ENCODE measurements at places on chromosomes 11 and 22.

- no peak for DNase-seq
Observed at GRCh38 chr11:19963697-19964387, 196.4 kb downstream of the DBX1 start.

DNA sequence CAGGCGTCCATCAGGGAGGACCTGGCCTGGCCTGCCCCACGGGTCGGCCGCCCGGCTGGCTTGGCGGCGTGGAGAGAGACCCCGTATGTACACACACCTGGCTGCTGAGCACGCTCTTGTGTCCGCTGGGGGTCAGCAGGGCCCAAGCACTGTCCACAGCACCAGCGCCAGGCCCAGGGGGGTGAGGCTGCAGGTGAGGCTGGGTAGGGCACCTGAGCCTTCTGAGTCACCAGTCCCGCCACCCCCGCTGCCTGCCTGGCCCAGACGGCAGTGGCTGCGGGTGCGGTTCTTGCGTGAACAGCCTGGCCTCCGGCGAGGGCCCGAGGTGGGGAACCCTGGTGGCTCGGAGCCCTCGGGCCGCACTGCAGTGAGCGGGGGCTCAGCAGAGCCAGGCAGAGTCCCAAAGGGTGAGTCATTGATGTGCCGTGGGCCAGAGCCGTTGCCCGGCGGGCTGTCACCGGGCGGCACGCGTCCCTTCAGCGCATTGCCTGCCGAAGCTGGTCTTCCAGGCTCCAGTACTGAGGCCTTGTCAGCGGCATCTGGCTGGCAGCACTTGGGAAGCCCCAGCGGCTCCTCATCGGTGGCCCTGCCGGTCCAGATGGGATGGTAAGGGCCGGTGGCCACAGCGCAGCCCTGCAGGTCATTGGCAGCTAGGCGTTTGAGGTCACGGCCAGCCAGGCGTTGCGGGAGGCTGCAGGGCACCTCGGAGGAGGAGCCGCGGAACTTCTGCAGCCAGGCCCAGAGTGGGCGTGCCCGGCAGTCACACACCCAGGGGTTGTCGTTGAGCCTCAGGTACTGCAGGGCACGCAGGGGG, 26.3 kb downstream of the RTN4R start:
- no peak for DNase-seq

GRCh38 chr11:72618803-72619202, 55.4 kb downstream of the PDE2A start:
- DNase-seq = no peak

- DNase-seq = no peak
Observed at GRCh38 chr11:115220911-115221310, 283.3 kb downstream of the CADM1 start.

- DNase-seq = no peak
Observed at GRCh38 chr11:95557376-95557775, 232.2 kb downstream of the FAM76B start.

GRCh38 chr11:10021563-10021962, 272.5 kb downstream of the SBF2 start:
- no peak for DNase-seq

GRCh38 chr11:72955466-72955865, 141.3 kb downstream of the ATG16L2 start:
- no peak for DNase-seq

DNA sequence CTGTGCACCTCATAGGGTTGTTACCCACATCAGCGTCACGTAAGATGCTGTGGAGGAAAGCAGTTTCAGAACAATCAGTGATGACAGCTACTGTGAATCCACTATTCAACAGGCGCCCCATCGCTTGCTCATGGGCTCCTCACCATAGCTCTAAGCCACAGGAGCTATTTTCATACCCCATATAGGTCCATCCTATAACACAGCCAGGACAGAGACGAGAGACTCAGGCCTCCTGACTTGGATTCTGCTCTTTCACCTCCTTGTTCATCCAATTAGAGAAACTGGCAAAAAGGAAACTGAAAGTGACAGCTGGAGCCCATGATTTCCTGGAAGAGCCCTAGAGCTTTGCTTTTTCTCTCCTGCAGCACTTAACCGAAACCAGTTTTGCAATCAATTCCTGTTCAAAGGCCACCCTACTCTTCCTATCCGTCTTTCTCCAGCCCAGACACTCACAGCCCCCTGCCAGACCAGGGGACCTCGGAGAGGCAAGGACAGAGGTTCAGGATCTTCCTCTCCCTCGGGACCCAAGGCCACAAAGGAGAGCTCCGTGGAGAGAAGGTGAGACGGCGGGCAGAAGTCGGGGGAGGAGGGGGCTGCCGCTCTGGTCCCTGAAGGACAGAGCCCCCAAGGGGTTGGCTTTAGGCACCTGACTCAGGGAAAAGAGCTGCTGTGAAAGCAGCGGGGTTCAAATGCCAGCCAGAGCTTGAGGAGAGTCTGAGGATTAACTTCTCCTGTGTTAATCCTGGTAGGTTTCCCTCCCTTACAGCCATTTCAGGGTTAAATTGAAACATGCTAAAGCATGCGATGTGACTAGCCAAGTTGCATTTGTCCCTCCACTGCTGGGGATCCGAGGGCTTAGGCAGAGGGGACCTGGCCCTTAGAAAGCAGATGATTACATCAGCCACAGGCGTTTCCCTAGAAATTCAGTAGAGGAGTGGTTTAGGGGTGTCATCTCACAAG, at the start of gene APOL6:
Gene APOL6 (plus strand): TSS at position 381 of the 960 bp plus-strand sequence. CDS start 7,980 bp downstream, outside the sequence.
- no peak for DNase-seq

DNA sequence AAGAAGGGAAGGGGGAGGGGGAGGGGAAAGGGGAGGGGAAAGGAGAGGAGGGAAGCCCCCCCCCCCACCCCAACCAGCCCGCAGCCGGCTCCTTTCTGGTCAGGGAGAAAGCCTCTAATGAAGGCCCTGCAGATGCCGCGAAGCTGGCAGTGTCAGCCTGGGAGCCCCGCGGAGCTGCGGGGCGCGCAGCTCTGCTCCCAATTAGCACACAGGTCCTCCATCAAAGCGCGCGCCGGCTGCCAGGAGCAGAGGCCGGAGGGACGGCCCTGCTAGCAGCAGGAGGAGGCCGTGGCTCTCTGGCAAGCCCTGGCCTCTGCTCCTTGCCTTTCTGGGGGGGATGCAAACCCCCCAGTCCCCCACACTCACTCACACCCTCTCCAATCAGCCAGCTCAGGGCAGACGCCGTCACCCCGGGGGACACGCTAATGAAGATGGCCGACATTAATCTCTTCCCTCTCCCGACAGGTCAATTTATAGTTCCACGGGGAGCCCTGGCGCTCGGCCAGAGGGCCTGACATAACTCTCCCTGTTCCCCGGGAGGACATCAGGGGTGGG, 70.5 kb upstream of the TCF20 start:
- DNase-seq = no peak

DNA sequence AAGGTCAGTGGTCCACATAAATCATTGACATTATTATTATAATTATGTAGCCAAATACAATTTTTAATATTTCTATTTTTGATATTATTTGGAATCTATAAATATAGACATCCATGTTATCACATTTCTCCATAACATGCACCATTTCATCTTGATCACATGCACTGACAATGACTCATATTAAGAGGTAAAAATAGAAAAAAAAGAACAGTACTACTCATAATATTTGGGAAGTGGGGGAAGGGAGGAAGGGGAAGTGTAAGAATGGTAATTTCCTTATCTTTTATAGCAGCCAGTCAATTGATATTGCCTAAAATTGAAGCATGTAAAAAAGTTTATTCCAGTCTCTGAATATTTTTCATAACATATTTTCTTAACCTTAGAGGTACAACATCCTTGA, 72.3 kb downstream of the ADM start:
- no peak for DNase-seq

DNA sequence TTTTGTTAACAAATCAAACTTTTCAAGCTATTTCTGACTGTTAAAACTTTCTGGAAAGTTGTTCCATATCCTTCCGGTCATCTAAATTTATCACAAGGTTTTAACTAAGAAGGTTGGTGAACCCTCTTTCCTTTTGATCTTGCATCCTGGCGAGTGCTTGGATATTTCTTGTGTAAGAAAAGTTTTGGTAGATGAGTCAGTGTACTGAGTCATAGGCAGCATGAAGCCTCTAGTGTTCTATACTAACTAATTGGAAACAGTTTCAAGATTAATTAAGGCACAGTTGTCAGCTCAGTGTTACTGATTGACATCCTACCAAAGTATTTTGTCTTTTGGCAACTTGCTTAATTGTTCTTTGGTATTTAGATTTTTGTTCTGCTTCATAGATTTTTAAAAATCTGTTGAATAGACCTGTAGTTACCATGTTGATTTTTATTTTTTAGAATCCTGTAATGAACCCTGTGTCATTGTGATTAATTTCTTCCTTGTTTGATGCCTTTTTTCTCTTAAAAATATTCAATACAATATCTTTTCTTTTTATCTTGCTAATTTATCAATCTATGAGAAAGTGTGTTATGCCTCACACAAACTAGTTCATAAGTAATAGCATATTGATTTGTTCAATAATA, 38.0 kb downstream of the METTL15 start:
- no peak for DNase-seq

DNA sequence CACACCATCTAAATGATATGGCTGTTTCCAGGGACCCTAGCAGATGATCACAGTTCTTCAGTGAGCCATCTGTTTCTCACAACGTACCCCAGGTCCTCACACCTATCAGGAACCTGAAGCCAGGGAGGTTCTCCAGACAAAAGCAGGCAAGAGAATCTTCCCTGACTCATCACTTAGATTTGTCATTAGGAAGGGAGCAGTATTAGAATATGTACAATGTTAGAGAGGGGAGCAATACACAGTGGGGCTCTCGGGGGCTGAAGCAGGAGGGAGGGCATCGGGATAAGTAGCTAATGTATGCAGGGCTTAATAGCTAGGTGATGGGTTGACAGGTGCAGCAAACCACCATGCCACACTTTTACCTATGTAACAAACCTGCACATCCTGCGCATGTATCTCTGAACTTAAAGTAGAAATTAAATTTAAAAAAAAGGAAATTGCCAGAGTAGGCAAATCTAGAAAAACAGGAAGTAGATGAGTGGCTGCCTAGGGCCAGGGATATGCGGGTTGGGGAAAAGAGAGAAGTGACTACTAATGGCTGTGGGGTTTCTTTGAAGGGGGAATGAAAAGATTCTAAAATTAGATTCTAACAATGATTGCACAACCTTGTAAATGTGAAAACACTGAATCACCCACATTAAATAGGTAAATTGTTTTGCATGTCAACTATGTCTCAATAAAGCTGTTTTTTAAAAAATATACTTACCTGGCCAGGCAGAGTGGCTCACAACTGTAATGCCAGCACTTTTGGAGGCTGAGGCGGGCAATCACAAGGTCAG, 14.4 kb downstream of the C22orf42 start:
- DNase-seq = no peak

GRCh38 chr11:91673705-91674104, 550.9 kb upstream of the FAT3 start:
- DNase-seq = no peak

DNA sequence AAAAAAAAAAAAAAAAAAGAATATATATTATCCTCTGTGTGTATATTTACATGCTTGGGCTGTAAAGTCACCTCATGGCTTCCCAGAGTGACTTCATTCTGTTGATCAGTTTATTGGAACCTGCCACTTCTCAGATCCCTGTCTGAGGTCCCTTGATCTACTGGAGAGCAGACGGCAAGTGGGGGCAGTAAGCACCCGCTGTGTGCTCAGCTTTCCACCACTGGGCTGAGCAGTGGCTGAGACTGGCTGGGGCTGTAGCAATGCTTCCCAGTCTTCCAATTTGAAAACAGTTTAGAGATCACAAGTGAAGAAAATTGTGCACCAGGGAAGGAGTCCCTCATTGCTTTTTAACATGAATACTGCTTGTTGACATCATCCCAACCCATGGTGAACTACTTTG, 6.9 kb upstream of the RBM4B start:
- no peak for DNase-seq

- no peak for DNase-seq
Observed at GRCh38 chr11:293852-294661, 5.1 kb downstream of the PGGHG start.

DNA sequence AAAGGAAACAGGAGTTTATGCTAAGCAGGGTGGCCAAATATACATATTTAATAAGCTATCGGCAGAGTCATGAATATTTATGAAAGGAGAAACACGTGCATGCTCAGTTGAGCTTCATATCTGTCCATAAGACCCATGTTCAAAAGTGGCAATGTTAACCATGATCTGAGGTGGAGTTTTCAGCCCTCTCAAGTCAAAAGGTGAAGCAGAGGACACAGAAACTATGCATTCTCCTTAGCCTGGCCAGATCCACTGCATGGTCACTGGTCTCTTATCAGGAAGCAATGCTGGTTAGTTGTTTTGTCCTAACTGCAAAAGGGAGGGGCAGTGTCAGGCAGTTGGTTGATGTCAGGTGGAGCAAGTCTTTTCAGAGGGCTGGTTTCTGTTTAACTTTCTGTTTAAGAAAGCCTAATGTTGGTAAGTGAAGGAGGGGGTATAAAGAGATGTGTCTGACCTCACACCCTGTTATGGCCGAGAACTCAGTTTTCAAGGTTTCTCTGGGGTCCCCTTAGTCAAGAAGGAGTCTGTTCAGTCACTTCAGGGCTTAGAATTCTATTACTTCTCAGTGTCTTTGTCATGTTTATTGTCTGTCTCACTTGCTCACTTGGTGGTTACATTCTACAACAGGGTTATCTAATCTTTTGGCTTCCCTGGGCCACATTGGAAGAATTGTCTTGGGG, 5.5 kb upstream of the SELENOH start:
- DNase-seq = no peak

- no peak for DNase-seq
Observed at GRCh38 chr22:38199826-38200559, 1.8 kb upstream of the MAFF start.

DNA sequence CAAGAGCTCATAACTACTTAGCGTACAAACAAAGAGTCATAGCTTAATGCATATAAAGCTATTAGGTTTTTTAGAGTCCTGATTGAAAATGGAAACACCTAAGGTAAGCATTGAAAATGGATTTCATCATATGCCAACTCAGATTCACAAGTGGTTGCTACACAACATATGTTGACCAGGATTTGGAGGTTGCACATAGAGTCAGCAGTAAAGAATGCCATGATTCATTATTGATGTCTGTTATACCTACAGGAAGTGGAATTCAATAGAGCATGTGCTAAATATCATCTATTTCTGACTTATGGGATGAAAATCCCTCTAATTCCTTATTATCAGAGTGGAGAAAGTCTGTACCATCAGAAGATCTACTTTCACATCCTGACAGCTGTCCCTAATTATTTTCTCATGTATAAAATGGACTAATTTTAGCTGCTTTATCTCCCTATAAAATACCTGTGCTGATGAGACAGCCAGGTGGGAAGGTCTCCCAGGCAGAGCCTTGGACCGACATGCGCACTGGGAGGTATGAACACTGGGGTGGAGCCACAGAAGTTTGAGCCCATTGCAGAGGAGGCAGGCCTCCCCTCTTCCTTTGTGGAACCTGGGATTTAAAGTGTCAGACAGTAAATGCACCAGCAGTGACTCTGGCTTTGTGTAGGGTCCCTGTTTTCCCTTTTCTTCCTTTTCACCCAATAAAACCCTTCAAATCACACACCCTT, 204.2 kb downstream of the AASDHPPT start:
- DNase-seq = no peak

- DNase-seq = no peak
Observed at GRCh38 chr11:105296806-105297205, 157.2 kb upstream of the CARD18 start.
